EH (cell line): ENCODE measurements at places on chromosomes 5 and 9.
A peak's percentile ranks its signal among the peaks of the same experiment; 100 is the strongest.

GRCh38 chr9:5884191-5884590 lies 6.5 kb upstream of the MLANA start:
- no peak for DNase-seq

DNA sequence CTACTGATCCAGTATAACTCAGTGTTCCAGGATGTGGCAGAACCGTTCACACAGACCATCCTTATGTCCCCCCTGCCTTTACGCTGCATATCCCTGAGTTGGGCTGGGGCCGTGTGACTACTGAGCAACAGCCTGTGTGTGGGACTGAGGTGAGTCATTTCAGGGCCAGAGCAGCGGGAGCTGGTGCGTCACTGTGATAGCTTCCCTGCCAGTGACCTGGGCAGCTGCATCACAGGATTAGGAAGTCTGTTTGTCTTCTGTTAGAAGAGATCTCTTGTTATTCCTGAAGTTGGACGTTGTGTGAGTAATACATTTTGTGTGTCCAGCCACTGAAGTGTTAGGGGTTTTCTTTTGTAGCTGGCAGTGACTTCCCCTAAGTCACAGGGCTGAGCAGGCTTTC lies 35.6 kb downstream of the TPPP start:
- DNase-seq: peak; percentile 61

- no peak for DNase-seq
Measured at GRCh38 chr5:109643791-109644350, 45.9 kb upstream of the MAN2A1 start.

DNA sequence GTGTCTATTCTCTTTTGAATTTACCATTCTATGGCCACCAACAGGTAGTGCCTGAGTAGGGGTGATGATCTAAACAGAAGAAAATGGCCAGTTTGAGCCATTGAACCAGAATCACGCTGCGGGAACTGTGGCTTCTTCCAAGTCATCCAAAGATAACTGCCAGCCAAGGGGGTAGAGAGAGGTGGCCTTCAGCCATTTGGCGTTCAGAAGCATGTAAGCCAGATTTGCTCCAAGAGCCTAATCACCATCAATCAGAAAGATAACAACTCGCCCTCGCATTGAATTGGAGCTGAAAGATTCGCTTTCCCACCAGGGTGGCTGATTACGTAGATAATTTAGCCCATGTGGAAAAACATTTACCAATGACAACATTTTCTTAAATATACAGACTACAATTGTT lies 1302.7 kb upstream of the DMAC1 start:
- no peak for DNase-seq

DNA sequence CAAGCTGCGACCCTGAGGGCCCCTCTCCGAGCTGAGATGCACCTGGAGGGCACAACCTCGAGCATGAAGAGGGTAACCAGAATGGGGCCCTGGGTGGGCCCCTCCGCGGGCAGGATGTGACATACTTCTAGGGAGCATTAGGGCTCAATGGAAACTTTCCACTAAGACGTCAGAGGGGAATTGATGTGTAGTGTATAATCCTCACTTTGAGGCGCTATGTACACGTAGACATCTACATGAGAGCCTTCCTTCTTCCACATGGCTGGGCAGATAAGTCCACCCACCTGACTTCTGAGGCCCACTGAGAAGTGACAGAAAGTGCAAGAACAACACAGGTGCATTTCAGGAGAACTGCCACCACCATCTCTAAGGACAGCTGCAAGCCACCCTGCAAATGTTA lies 61.0 kb downstream of the DAP start:
- no peak for DNase-seq

DNA sequence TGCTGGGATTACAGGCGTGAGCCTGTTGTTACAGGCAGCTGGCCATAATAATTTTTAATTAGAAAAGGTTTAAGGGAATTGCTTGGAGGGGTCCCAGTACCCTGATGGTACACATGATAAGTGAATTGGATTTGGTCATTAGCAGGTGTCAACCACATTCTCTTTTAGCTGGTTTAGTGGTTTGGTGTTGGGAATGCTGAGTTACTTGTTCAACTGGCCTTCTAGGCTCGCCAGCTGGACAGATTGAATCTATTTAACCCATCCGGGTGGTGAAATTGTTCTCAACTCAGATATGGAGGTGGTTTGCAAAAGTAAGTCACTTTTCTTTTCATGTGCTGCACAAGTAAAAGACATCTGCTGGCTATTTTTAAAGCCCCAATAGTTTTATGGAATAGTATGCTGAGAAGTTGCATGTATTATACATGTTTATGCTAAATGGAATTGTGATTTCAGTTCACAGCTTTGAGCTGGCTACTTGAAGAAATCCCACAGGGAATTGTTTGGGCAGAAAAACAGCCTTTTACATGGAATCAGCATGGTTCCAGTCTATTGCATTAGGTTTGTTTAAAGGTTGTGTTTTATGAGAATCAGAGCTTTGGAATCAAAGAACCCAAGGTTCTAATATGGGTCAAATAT lies 149.8 kb upstream of the SLC28A3 start:
- DNase-seq: no peak

- DNase-seq: peak; percentile 99
Measured at GRCh38 chr9:16964228-16964627, 93.8 kb upstream of the BNC2 start.

DNA sequence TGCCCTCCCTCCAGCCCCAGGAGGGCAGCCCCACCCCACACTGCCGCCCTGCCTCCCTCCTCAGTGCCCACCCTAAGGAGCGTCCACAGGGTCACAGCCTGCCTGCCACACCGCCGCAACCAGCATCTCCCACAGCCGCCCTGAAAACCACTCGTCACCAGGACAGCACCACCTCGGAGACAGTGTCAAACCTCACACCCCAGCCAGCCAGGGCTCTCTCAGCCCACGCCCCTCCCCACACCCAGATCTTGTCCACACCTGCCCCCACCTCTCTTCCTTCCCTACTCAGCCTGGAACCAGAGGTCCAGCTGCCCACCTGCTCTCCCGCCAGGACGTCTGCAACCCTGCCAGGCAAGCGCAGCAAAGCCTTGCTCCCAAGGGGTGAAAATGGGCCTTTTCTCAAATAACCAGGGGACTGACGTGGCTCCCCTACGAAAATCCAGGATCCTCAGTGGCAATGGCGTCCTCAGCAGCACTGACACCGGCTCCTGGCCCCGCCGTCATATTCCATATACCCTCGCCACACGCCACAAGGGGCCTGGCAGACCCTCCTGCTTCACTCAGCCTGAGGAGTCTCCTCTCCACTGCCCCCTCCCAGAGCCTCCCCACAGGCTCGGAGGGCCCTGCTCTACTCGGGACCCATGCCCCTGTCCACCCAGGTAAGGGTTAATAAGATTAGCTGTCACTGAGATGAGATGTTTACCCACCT lies 71.0 kb upstream of the ADAMTS2 start:
- no peak for DNase-seq

GRCh38 chr5:177302354-177303110 lies 987 bp downstream of the RAB24 start:
- DNase-seq: peak; percentile 36

- DNase-seq: peak; percentile 91
Measured at GRCh38 chr5:72633649-72634048, 126.4 kb upstream of the ZNF366 start.

DNA sequence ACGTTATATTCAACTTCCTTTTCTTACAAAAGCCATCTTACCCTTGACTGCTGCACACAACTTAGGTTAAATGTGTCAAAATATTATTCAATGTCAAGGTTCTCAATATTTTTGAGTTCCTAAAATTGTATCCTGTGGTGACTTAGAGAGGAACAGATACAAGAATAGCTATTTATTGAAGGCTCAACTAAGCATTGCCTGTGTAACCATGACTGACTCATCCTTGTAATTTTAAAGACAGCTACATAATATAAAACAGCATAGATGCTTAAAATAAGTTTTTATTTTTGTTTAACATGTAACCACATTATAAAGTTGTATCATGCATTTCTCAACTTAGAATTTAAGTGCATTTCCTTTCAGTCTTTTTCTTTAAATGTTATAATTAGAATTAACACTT lies 312.9 kb upstream of the RGMB start:
- DNase-seq: peak; percentile 55

DNA sequence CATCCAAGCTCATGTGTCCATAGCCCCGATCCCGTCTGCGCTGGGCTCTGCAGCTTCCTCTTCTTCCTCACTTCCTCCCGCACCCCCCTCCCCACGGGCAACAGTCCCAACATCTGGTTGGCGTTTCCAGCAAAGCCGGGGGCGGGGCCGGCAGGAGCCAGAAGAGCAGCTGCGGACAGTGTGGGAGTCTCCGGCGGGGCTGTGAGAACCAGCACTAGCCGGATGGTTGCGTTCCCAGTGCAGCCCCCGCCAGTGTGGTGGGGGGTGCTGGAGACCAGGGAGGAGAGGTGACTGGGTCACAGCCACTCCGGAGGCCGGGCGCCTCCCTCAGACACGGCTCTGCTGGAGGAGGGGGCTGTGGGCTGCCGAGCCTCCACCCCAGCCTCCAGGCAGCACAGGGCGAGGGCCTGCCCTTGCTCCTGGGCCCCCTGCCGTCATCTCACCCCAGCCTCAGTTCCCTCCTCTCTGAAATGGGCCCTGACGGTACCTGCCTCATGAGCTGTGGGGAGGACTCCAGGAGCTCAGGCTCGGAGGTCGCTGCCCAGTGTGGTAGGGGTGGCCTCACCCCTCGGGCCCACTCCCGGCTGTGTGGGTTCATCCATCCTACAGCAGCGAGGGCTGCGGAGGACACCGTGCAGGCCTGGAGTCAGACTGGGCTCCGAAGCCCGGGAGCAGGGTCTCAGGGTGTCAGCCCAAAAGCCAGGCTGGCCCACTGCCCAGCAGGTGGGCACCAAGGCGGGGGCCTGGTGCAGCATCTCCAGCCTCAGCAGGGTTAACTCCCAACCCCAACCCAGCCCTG lies 41.5 kb upstream of the NOTCH1 start:
- DNase-seq: peak; percentile 58

DNA sequence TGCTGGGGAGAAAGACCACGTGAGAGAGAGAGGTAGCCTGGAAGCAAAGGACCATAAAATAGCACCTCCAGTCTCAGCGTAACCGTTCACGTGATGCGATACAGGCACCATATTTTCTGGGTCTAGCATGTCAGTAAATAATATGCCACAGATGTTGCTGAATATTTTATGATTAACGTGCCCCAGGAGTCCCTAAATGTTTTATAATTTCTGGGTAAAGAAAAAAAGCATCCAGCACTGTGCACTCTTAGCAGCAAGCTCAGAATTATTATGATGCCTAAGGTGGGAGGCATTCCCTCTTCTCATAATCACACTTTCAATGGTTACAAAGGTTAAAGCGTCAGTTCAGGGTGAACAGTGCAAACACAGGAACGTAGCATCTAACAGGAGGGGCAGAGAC lies 121.8 kb downstream of the CAVIN4 start:
- no peak for DNase-seq

GRCh38 chr5:110753600-110753999 lies 14.8 kb downstream of the SLC25A46 start:
- no peak for DNase-seq

- DNase-seq: no peak
Measured at GRCh38 chr5:54851449-54851848, 133.9 kb downstream of the ESM1 start.

DNA sequence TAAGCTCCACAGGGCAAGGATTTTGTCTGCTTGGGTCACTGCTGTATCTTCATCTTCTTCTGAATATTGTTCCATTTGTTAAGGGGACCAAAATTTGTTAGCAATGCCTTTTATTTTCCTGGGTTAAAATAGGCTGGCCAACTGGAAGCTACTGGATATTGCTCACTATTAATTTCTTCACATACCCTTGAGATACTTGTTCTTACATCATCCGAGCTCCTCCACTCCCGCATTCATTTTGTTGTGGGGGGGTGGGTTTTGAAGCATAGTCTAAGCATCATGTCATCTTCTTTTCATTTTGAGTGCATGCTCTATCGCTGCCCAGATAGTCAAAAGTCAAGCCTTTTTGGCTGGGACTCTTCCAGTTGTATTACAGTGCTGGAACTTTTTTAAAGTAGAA lies 42.5 kb upstream of the PIK3R1 start:
- DNase-seq: no peak
